ENCODE measurements at places on chromosomes 6 and 20. TPM values are rescaled to one million over a fixed set of nuclear protein-coding genes. Genes with fewer than 3 reads are reported as not detected.

Gene ADNP
- 143 TPM for total RNA-seq

Gene TMEM63B
- total RNA-seq = 56.8 TPM

Gene NHLRC1
- total RNA-seq = 1.0 TPM

Gene PRRT1
- 1.8 TPM for total RNA-seq

Gene PSORS1C2
- total RNA-seq = 0.31 TPM

Gene SLC25A27
- total RNA-seq = 5.1 TPM

Gene HSPA12B
- 2.9 TPM for total RNA-seq

Gene TRIM10
- total RNA-seq = 0.09 TPM

Gene NKX2-4
- 0.15 TPM for total RNA-seq

Gene RAET1L
- total RNA-seq = not detected

Gene THEMIS
- total RNA-seq = not detected

Gene FAM209B
- 0.92 TPM for total RNA-seq

Gene MTFR2
- total RNA-seq = 11.8 TPM

Gene ZNF334
- total RNA-seq = 17.2 TPM

Gene DXO
- total RNA-seq = 22.9 TPM

Gene SEC63
- 86.2 TPM for total RNA-seq

Gene MACROD2
- 1.6 TPM for total RNA-seq

Gene KCNQ2
- total RNA-seq = 71.5 TPM

Gene PGC
- total RNA-seq = not detected

Gene WFDC10B
- total RNA-seq = not detected

Gene IL17F
- total RNA-seq = not detected

Gene GRM1
- total RNA-seq = 0.07 TPM

Gene HAO1
- total RNA-seq = not detected

Gene CST2
- total RNA-seq = not detected

Gene ZBTB46
- total RNA-seq = 27.3 TPM

Gene ME1
- 7.8 TPM for total RNA-seq

Gene IRF4
- total RNA-seq = 0.31 TPM

Gene ZSCAN23
- total RNA-seq = 4.1 TPM

Gene MAP7
- total RNA-seq = 51.1 TPM

Gene MYH7B
- total RNA-seq = 0.42 TPM

Gene FNDC1
- total RNA-seq = 0.24 TPM

Gene FRK
- total RNA-seq = 0.15 TPM

Gene DEFB116
- not detected for total RNA-seq

Data from H9 (cell line).